ENCODE measurements at places on chromosomes 7 and 10.

DNA sequence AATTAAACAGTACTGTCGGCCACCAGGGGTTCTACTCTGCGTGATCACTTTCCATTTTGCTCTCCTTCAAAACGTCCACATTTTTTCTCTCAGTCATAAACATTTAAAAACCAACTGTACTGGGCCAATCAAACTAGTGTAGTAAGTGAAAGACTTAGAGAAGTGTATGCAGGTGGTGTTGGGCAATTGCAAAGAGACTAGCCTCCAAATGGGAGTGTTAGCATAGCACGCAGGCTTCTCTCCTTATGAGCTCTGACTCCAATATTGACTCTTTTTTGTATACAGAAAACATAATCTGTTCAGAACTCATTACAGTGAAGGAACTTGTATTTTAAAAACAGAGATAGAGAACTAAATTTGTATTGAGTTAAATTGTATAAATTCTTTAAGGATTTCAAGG lies 150.6 kb downstream of the SDK1 start:
- no peak for DNase-seq

DNA sequence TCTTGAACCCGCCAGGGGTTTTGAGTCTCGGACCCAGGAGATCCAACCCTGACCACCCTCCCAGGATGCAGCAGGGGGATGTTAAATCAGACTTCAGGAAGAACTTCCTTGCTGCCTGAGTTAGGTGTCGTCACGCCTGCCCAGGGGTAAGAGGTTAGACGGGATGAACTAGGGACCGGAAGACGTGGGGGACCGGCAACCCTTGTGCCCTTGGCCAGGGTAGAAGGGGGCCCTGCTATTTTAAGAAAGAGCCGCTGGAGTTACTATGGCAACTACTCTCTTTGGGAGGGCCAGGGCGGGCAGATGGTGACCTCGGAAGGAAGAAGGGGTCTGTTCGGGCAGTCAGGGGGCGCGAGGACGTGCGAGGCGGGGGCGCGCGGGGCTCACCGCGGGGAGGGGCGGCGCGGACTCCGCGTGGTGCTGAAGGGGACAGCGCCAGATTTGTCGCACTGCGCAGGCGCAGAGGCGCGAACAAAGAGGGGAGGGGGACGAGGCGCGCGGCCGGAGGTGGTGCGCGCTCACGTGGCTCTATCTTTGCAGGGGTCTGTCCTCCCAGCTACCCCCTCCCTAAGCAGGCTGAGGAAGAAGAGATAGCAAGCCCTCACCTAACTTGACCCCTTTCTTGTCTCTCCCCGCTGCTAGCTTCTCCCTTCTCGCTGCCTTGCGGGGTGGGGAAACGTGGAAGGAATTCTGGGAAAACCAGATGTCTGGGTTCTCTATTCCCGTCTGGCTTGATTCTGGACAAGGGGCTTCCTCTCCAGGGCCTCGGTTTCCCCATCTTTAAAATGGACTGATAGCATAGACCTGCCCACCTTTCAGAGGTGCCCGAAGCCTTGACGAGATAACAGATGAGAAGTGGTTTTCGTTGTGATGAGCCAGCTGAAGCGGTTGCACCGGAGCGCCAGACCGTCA lies 940 bp upstream of the PSD start:
- no peak for DNase-seq

DNA sequence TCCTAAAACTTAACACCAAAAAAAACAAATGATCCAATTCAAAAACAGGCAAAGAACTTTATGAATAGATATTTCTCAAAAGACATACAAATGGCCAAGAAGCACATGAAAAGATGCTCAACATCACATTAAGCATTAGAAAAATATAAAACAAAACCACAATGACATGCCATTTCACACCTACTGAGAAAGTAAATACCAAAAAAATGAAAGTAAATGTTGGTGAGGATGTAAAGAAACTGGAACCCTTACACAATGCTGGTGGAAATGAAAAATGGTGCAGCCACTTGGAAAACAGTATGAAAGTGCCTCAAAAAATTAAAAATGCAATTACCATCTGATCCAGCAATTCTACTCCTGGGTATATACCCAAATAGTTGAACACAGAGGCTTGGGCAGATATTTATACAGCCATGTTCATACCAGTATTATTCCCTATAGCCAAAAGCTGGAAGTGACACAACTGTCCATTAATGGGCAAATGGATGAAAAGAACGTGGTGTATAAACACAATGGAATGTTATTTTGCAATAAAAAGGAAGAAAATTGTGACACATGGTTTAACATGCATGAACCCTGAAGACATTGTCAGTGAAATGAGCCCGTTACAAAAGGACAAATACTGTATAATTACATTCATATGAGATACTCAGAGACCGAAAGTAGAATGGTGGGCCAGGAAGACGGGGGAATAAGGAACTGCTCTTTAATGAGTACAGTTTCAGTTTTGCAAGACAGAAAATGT lies 89.0 kb downstream of the JMJD1C start:
- DNase-seq, result no peak

- DNase-seq, result no peak
Measured at GRCh38 chr7:29122081-29122480, 24.3 kb downstream of the CPVL start.

GRCh38 chr7:44994877-44995554 lies 5.0 kb upstream of the CCM2 start:
- no peak for DNase-seq

DNA sequence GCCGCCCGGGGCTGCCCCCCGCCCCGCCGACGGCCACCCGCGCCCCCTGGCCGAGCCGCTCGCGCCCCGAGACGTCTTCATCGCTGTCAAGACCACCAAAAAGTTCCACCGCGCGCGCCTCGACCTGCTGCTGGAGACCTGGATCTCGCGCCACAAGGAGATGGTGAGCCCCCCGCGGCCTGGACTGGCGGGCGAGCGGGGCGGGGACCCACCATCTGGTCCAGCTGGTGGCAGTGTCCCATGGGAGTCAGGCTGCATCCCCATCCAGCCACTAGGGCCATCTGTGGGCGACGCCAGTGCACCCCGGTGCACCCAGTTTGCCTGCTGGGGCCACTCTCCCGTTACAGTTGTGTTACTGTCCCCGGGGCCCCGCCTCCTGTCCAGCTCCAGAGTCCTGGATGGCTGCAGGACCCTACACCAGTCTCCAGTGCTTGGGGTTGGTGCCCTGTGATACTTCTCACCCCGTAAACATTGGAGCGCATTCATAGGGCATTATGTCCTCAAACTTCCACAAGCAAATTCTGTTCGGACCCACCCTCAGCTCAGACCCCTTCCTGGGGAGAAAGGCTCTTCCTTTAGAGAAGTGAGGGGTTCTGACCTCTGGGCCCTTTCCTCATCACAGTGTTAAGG lies 672 bp downstream of the LFNG start:
- DNase-seq, result no peak

GRCh38 chr10:79397575-79398303 lies 47.7 kb downstream of the ZCCHC24 start:
- no peak for DNase-seq

DNA sequence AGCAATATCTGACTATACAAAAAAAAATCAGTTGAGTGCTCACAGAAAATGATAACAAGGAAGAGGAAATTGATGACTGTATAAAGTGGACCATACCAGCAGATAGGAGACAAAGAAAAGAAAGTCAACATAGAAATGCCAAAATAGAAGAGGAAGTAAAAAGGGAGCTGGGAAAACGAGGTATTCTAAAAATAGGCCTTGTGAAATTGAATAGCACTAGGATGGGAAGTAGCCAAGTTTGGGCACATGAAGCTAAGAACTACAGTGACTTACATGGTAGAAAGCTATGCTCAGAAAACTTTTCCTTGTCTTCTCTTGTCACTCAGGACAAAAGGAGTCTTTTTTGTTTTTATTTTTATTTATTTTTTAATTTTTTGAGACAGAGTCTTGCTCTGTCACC lies 76.2 kb upstream of the APBB1IP start:
- no peak for DNase-seq

DNA sequence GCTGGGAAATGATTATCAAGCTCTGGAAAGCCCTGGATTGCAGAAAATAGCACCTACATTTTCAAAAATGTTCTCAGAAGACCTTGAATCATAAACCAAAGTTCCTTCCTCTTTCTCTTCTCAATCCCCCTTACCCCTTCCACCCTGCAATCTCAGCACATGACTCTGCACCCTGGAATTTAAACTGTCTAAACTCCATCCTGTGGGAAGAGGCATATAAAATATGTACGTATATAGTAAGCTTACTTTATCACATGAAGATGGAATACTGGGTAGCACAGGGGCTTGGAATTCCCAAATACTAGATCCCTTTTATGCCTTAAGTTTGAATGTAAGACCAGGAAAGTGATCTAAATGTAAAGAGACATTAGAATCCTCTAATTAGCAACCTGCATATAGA lies 7.7 kb downstream of the AGMO start:
- DNase-seq, result no peak

- DNase-seq, result no peak
Measured at GRCh38 chr7:117907049-117907640, 33.9 kb upstream of the CTTNBP2 start.

- no peak for DNase-seq
Measured at GRCh38 chr10:50614444-50615137, 9.2 kb downstream of the SGMS1 start.

GRCh38 chr10:121527690-121528089 lies 70.6 kb downstream of the FGFR2 start:
- no peak for DNase-seq

GRCh38 chr7:112908086-112908485 lies 117.9 kb upstream of the TMEM168 start:
- DNase-seq, result no peak

- no peak for DNase-seq
Measured at GRCh38 chr10:93083743-93084539, 10.2 kb downstream of the CYP26A1 start.

GRCh38 chr7:143331179-143331801 lies 15.4 kb downstream of the CLCN1 start:
- DNase-seq, result no peak

GRCh38 chr7:43559171-43559945 lies 23.6 kb upstream of the STK17A start:
- DNase-seq, result no peak

DNA sequence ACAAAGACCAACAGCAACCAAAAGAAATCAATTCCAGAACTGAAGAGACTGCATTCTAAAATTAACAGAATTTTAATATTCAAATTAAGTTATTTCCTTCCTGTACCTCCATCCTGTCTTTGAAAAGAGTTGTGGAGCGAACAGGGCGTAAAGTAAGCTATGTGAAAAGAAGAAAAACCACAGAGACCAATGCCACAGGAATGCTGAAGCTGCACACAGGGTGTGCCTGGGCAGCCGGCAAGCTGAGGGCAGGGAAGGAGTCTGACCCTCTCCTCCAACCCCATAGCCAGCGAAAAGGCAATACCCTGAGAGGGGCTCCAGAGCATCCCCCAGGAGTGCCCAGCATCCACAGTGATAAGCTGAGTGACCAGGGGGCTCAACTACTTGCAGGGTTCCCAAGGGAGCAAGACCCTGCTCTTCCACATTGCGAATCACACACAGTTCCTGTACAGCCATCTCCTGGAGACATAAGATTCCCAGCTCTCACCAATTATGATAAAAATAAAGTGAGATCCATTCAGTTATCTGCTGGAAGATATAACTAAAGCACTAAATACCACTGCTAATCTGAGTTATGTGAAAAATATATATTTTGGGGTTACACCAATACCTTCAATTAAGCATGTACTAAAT lies 93.8 kb downstream of the PARD3 start:
- no peak for DNase-seq

GRCh38 chr7:94016786-94017185 lies 12.6 kb upstream of the BET1 start:
- no peak for DNase-seq

DNA sequence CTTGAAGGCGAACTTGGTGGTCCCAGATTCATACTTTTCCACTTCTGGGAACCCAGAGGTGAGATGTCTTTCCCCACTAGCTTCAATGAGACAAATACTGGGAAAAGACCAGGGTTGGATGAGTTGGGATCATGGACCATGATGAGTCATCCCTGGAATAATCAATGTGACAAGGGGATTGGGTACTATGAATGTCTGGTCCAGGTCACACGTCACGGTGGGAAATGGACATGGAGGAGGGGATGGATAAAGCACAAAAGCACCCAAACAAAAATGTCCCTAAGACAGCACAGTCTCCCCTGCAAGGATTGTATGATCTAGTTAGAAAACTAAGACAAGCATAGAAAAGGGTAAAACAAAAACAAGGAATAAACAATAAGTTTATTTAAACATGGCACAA lies 12.4 kb upstream of the SORBS1 start:
- no peak for DNase-seq

- no peak for DNase-seq
Measured at GRCh38 chr10:1736144-1736971, 967 bp downstream of the ADARB2 start.

GRCh38 chr7:24025094-24025493 lies 258.9 kb upstream of the NPY start:
- no peak for DNase-seq

GRCh38 chr7:149070372-149071125 lies 20.0 kb downstream of the ZNF786 start:
- no peak for DNase-seq

DNA sequence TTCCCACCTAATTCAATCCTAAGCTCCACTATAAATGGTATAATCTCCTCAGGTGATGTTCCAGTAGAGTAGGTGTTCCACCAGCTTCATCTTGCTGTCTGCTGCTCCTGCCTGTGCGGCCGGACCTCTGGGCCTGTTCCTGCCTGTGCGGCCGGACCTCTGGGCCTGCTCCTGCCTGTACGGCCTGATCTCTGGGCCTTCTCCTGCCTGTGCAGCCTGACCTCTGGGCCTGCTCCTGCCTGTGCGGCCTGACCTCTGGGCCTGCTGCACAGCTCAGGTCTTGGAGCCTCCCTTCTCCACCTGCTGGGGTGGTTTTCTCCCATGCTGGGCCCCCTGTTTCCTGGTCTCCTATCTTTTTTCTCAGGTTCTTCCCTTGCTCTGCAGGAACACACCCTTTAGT lies 117.8 kb downstream of the USP6NL start:
- no peak for DNase-seq

DNA sequence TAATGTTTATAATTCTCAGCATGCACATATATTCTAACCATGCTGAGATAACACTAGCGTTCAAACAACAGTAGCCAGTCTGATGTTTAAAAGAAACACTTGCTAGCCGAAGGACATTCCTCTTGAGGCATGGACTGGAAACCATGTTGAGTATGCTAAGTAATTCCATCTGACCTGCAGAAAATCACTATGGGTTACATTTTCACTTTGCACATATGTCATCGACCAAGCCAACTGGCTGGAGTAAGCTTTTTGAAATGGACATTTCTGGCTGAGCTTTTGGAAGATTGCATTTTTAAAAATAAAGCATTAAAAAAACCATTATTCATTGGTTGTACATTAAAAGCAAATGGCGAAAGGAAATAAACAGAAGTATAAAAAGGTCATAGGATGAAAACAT lies 88.2 kb downstream of the BBS9 start:
- no peak for DNase-seq

- DNase-seq, result no peak
Measured at GRCh38 chr10:68106656-68107055, 2.6 kb upstream of the MYPN start.

GRCh38 chr7:1623810-1624209 lies 46.3 kb upstream of the ELFN1 start:
- DNase-seq, result no peak

Measured in urinary bladder (tissue), 4 donors.